ENCODE measurements at places on chromosomes 11 and 22.
A peak's percentile ranks its signal among the peaks of the same experiment; 100 is the strongest.

GRCh38 chr22:19645391-19645790 lies 68.9 kb upstream of the SEPTIN5 start:
- DNase-seq: no peak

- no peak for DNase-seq
These were observed 18.9 kb upstream of the C11orf96 start for GRCh38 chr11:43923406-43924111.

GRCh38 chr11:42013656-42014201 lies 554.3 kb upstream of the LRRC4C start:
- no peak for DNase-seq

- no peak for DNase-seq
These were observed at the start of the genes C11orf21 and TSPAN32 for GRCh38 chr11:2301631-2302305. TSS of gene C11orf21 (minus strand) at chr11:2301918. CDS start at chr11:2301808, 110 bp downstream. TSS of gene TSPAN32 (plus strand) at chr11:2302013. CDS start at chr11:2302150, 137 bp downstream.

DNA sequence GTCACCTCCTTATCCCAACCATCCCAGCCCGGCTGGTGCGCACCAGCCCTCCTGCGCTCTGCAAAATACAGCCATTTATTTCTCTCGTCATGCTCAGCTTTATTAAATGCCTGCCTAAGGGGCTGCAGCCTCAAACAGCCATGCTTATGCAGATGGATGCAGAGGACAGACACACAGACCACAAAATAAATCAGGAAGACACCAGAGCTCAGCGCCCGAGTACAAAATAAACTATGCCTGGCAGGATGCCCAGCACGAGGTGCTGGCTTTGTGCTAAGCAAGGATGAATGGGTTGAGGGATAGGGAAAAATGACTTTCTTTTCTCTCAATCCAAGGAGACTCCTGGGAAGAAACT lies 70.5 kb downstream of the RPUSD4 start:
- DNase-seq: peak; percentile 87

GRCh38 chr11:114026355-114026754 lies 33.2 kb upstream of the ZBTB16 start:
- DNase-seq: no peak

- DNase-seq: no peak
These were observed 3.3 kb upstream of the FXYD6 start for GRCh38 chr11:117879516-117880480.

GRCh38 chr11:44987506-44987905 lies 36.8 kb upstream of the TP53I11 start:
- no peak for DNase-seq

- DNase-seq: no peak
These were observed 6.6 kb downstream of the RTL6 start for GRCh38 chr22:44491269-44492035.

- DNase-seq: no peak
These were observed 81.1 kb downstream of the MORC2 start for GRCh38 chr22:30887453-30887852.

DNA sequence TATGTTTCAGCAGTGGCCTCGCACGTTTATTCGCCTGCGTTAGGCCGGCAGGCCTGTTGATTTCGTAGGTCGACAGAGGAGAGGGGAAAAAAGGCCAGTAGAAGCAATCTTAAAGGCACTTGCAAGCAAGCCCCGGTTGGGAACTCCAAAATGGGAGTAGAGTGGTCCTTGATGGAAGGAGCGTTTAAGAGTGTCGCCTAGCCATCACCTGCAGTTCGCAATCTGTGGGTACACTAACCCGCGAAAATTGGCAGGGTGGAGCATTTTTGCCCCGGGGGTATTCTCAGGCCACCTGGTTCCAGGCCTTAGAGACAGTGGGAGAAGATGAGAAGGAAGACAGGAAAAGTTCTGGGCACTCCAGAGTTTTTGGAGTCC lies 1.1 kb downstream of the EWSR1 start:
- peak; percentile 17 for DNase-seq

- DNase-seq: no peak
These were observed 67.3 kb upstream of the KCNQ1OT1 start for GRCh38 chr11:2767071-2767470.

DNA sequence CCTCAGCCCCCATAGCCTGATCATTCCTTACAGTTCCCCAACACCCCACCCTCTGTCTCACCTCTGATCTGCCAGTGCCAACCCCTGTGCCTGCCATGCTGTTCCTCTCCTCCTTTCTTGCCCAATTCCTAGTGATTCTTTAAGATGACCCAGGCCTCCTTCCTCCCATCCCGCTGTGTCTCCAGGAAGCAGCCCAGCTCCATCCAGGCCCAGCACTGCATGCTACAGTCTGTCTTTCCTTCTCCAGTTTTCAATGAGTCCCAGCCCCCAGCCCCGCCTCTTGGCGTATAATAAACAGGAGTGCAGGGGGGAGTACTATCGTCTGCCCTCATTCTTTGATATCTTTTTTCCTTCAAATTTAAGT lies 12.3 kb downstream of the LTBP3 start:
- DNase-seq: no peak

- peak; percentile 69 for DNase-seq
These were observed 28.1 kb downstream of the NRXN2 start for GRCh38 chr11:64694821-64695365.

GRCh38 chr11:33904102-33904501 lies 12.2 kb upstream of the LMO2 start:
- no peak for DNase-seq

DNA sequence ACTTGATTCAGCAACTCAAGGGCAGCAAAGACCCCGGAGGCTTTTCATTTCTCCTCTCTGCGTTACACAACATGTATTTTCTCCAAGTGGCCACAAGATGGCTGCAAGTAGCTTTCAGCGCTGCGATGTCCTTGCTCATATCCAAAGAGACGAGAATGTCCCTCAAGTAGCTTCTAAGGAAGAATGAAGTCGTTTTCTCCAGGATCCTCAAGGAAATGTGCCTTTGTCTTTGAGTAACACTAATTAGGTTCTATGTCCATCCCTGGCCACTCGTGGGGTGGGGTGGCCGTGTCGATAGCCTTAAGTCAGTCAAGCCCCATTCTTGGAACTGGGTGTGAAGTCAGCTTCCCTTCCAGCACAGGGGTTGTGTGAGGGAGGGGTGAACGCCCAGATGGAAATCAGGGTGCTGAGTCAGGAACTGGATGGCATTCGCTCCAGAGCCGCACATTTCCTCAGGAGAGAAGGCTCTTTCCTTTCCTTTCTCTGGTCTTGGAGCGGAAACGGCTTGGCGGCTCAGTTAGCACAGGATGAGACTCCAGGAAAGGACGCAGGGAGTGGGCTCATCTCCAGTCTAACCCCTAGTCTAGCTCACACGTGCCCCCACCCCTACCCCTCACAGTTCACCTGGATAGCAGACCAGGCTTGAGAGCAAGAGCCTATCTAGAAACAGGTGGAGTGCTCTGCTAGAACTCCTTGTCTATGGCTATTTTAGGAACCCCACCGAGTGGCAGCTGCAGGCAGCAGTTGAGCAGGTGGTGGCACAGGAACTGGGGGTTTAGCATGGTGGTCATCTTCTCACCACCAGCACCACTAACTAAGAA lies 44.3 kb downstream of the NNMT start:
- peak; percentile 79 for DNase-seq

GRCh38 chr11:29265381-29265780 lies 751.4 kb downstream of the KCNA4 start:
- DNase-seq: no peak

DNA sequence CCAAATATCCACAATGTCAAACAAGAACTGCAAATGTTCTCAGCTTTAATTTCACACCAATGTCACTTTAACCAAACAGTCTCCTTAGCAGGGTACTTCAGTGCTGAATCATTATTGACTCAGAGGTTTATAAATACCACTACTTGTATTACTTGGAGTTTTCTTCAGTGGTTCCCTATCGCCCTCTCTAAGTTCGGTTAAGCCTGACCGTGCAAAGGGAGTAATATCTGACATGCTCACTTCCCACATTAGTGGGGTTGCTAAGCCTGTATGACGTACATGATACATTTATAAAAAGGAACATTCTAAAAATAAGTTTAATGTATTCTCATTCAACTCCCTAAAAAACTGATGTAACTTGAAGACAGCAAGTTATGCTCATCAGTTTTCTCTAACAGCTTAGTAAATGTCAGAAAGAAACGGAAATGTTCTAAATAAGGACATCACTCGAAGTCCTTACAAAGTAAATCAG lies 93.1 kb upstream of the ZC3H12C start:
- no peak for DNase-seq

GRCh38 chr11:10605941-10606381 lies 37.5 kb upstream of the LYVE1 start:
- DNase-seq: no peak

DNA sequence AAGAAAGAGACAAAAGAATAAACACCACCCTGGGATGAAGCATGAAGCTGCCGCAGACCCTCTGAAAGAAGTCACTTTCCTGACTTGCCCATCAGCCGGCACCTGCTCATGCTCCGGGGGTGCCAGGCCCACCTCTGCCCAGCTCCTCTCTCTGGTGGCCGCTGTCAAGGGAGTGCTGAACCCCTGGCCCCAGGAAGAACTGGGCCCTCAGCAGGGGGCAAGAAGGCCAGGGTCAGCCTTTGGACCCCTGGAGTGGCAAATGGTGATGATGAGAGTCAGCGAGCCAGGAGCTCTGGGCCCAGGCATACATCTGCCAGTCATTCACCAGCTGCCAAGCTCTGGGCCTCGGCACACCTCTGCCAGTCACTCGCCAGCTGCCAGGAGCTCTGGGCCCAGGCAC lies 17.4 kb downstream of the TTLL8 start:
- no peak for DNase-seq

- DNase-seq: no peak
These were observed 55.0 kb upstream of the ARHGAP32 start for GRCh38 chr11:129247135-129247534.

- peak; percentile 40 for DNase-seq
These were observed 351.9 kb downstream of the ETS1 start for GRCh38 chr11:128235426-128235825.

GRCh38 chr11:74138572-74138971 lies 32.2 kb downstream of the C2CD3 start:
- no peak for DNase-seq
